Activated T-helper 1 cell treated with anti-CD3 and anti-CD28 coated beads, Interleukin-12 subunit alpha, Interleukin-12 subunit beta, Interleukin-2, Interleukin-4 antibody, amounts not matched to agents 30 ng/mL and 10 ng/mL and 1 ng/mL, durations not matched to agents 14 hours and 24 hours and 36 hours (primary cell): ENCODE measurements at places on chromosomes 6 and 20.

DNA sequence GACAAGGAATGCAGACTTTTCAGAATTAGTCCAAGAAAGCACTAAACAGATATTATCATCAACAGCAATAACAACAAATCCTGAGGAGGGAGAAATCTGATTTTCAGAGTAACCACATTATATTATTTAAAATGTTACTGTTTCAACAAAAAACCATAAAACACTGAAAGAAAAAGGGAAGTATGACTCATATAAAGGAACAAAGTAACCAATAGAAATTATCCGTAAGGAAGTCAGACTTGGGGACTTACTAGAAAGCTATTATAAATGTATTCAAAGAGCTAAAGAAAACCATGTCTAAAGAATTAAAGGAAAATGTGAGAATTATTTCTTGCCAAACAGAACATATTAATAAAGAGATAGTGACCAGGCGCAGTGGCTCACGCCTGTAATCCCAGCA, 98.1 kb downstream of the MYLK4 start:
- no peak for DNase-seq

- no peak for DNase-seq
Measured at GRCh38 chr6:155472886-155473285, 17.2 kb upstream of the NOX3 start.

- DNase-seq, result no peak
Measured at GRCh38 chr6:35230950-35231349, 17.2 kb downstream of the SCUBE3 start.

DNA sequence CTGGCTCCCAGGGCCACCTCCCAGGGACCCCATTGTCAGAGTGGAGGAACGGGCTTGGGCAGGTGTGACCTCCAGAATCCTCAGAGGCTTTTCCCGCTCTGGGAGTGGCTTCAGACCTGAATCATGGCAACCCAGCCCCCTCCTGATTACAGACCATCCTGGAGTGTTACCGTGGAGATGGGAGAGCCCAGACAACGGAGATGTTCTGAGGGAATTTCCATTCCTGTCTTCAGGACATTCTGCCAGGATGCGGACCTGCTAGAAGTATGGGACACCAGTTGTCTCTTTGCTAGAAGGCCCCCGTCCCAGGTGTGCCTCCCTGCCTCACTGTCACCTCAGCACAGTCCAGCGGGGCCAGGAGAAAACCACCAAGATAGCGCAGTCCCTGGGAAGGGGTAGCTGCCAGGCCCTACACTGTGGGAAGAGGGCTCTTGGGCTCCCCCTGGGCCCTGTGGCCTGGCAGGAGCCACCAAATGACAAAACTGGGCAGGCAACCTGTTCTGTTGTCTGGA, 109.9 kb downstream of the PSMB1 start:
- no peak for DNase-seq

GRCh38 chr20:41615676-41616075, 2.5 kb downstream of the CHD6 start:
- no peak for DNase-seq

GRCh38 chr6:76275746-76276145, 203.3 kb upstream of the IMPG1 start:
- DNase-seq, result no peak

DNA sequence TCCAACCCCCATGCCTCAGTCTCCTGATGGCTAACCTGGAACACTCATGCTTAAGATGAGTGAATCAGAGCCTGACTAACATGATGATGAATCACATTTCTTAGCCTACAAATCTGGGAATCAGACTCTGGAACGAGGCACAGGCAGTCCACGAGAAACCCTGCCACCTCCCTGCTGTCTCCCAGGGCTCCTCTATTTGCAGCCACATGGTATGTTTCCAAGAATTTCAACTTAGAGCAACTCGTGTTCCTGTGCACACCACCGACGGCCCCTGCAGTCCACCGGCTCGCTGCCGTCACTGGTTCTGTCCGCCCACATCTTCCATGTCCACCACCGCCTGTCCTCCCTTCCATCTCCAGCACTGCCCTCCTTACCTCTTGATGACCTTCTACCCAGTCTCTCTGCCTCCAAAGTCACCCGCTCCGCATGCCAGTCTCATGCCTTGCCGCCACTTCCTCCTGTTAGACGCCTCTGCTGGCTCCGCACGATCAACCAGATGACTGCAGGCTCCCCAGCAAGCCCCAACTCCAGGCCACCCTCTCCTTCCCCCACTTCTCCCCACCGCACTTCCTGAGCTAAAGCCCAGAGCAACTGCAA, 87.6 kb downstream of the AGPAT4 start:
- DNase-seq, result no peak

DNA sequence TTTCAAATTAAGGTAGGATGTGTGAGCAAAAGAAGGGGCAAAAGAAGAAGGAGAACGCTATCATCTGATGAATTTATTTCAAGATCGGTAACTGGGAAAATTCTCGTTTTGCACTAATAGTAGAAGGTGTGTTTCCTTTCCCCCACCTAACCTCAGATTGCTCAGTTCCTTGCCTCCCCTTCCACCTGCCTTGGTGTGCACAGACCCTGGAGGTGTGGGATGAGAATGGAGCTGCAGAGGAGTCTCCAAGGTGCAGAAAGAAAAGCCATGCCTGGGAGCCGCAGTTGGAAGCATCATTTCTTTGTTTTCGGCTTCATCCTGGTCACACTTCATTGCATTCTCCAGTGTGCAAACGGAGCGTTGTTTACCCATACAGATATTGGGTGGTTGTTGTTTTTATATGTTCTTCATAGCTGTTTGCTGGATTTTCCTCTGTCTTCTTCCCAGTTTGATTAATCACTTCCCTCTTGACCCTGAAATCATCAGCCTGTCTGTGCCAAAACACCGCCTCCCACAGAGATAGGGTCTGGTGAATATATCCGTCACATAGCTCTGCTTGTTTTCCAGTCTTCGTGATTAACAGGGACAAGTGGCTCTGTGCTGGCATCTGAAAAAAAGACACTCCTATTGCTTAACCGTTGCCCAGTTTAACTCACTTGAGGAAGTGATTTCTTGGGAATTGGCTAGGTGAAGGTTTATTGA, 40.2 kb upstream of the NEDD9 start:
- no peak for DNase-seq

DNA sequence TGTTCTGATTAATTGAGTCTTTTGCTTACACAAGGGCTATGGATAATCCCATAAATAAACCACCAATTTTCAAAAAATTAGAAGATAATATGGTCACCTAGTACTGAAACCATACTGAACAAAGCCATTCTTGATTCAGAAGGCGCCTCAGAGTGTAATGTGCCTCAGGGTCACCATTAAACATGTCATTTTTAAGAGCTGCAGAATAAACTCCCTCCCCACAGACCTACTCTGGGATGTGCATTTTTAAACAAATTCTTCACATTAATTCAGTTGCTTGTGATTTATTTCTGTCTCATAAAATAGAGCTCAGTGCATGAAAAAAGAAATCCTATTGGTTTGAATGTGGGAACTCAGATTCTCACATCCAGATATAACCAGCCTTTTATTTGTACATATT, 202.1 kb upstream of the HEY2 start:
- no peak for DNase-seq

DNA sequence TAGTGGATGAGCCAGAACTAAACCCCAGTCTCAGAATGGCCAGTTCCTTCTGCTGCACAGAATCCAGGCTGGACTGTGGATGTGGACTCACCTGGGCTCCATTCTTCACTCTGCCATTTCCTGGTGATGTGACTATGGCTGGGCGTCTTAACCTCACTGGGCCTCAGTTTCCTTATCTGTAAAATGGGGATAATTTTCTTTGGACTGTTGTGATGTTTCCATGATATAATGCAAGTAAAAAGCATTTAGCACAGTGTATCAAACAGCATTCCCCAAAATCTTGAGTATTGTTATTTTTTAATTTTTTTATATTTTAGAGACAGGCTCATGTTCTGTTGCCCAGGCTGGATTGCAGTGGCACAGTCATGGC, 5.9 kb upstream of the IP6K3 start:
- no peak for DNase-seq

- no peak for DNase-seq
Measured at GRCh38 chr6:79821859-79822258, 125.5 kb downstream of the ELOVL4 start.

- no peak for DNase-seq
Measured at GRCh38 chr20:58993332-58994248, 12.5 kb downstream of the NELFCD start.

GRCh38 chr6:24460966-24461365, 28.4 kb downstream of the GPLD1 start:
- no peak for DNase-seq

GRCh38 chr6:141874930-141875602, 257.7 kb upstream of the GJE1 start:
- no peak for DNase-seq

DNA sequence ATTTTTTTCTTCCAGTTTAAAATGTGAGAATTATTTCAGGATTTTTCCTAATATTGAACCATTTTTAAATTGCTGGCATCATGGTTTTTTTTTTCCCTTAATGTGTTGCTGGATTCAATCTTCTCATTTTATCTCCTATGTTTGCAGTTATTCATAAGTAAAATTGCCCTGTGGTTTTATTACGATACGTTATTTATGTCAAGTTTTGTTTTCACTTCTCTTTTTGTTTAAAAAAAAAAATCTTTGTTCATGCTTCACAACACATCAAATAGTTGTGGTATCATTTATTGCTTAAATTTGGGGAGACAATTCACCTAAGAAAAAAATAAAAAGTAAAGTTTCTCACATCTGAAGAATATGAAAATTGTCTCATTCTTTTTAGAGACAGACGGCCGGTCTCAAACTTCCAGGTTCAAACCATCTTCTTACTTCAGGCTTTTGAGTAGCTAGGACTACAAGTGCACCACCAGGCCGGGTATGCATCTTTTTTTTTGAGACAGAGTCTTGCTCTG, 239.3 kb upstream of the ID4 start:
- DNase-seq, result no peak

DNA sequence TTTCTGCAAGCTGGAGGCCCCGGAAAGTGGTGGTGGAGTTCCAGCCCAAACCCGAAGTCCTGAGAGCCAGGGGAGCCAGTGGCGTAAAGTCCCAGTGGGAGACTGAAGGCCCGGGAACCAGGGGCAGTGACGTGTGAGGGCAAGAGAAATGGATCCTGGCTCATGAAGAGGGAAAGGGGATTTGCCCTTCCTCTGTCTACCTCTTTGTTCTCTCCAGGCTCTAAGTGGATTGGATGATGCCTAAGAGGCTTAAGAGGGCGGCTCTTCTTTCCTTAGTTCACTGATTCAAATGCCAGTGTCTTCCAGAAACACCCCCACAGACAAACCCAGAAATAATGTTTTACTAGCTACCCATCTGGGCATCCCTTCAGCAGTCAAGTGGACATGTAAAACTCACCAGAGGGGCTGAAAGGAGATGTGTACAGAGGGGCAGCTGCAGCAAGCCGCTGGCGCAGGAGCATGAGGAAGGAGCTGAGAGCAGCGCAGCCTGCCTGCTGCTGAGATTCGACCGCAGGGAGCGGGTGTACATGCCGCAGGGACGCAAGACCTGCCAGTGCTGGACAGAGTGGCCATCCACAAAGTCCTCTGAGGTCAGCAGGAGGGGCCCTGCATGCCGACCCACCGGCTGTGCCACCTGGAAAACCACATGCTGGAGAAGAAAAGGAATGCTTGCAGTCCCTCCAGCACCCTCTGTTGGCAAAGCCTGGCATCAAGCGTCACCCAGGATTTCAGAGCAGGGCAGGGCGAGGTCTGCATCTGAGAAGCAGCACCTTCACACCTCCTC, 29.5 kb downstream of the CDYL start:
- DNase-seq, result no peak

DNA sequence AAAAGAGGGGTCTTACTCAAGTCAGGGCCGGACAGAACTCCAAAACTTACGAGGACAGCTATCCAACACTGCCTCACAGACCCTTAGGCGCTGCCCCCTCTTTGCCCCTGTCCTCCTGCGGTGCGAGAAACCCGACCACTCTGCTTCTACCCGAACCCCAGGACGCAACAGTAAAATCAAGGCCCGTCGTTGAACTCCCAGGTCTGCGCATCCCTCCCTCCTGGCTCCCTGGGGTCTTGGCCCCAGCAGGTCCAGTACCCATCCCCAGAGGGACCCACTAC, 6.4 kb downstream of the OLIG3 start:
- DNase-seq, result no peak

DNA sequence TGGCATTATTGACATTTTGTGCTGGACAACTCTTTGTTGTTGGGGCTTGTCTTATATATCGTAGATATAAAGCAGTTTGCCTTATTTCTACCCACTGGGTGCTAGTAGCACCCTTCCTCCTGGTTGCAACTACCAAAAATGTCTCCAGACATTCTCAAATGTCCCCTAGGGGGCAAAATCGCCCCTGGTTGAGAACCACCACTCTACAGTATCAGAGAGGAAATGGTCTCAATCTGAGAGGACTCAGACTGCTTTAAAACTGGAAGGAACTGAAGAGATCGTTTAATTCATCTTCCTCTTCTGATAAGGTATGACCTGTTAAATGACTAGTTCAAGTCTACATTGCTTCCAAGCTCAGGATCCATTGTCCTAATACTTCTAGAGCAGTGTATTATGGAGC, 14.9 kb downstream of the SH3BGRL2 start:
- no peak for DNase-seq

GRCh38 chr6:105800871-105801270, 285.3 kb upstream of the PRDM1 start:
- DNase-seq, result no peak

DNA sequence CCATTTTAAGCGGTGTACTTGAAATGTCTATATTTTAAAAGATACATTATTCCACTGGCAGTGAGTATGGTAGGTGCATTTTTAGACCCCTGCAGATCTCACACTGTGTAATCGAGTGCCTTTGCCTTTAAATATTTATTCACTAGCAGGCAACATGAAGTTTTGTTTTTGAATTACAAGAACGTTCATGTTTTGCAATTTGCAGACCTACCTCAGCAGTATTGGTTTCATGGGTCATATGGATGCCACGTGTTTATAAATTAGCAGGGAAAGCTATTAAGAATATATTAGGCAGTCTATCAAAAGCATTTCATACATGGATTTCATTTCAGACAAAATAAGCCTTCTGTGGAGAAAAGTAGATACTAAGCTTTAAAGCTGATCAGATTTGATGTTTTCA, 7.2 kb downstream of the MAP3K4 start:
- no peak for DNase-seq
